ENCODE measurements at places on chromosomes 5 and 9. TPM values are rescaled to one million over a fixed set of nuclear protein-coding genes. Genes with fewer than 3 reads are reported as not detected.

DNA sequence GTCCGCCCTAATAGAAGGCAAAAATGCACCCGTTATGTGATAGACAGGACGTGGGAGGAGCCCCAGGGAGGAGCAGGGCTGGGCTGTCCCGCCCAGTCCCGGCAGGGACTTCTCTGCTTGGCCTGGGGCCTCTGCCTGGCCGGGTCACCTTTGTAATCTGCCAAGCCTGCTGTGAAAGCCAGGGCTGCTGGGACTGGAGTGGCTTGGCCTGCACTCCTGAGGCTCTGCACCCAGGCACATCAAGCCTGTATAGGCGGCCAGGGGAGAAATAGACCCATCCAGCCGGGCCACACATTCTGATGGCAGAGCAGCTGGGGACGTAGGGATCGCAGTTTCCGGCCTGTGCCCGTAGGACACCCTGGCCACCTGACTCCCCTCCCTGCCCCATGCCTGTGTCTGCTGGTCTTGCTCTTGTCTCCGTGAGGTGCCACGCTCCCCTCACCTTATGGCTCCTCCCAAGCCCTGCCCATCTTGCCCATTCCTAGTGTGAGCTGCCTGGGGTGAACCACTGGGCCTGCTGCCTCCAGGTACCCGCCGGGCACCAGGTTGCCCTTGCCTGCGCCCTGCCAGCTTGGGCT is 28.1 kb downstream of the DYNC2I2 start:
- no peak overlapping the region for H3K4me3 ChIP-seq
- H3K27ac ChIP-seq: no peak overlapping the region

- no peaks in the 10 kb centered on the region for H3K4me1 ChIP-seq
- no peak overlapping the region for H3K27ac ChIP-seq
- H3K4me3 ChIP-seq: no peak overlapping the region
- no peaks in the 10 kb centered on the region for H3K36me3 ChIP-seq
- no peaks in the 10 kb centered on the region for H3K27me3 ChIP-seq
These were observed 516.5 kb downstream of the DNAH5 start for GRCh38 chr5:13427827-13428557.

GRCh38 chr9:8856396-8857067 is 1057.0 kb upstream of the DMAC1 start:
- no peak overlapping the region for H3K4me3 ChIP-seq
- no peak for DNase-seq
- H3K36me3 ChIP-seq: no peaks in the 10 kb centered on the region
- no peak overlapping the region for H3K27ac ChIP-seq

PCDHA1 gene
- not detected for total RNA-seq

MVB12B gene
- total RNA-seq: 6.7 TPM

ROR2 gene
- total RNA-seq: not detected

ECM2 gene
- total RNA-seq: 3.1 TPM
